ENCODE measurements at places on chromosomes 5 and 9.
A peak's percentile ranks its signal among the peaks of the same experiment; 100 is the strongest.

DNA sequence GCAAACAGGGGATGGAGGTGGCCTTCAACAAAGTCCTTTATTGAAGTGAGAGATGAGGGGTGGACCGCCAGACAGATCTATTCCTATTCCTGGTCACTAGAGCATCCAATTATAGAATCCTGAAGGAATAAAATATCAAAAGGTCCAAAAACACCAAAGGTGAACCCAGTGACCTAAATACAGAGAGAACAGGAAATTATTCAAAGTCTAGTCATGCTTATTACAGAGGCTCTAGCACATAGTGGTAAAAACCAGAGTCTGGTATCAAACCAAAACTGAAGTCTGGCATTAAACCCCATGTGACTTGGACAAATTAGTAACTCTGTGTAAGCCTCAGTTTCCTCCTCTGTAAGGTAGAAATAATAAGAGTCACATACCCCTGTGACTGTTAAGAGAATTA, 100.5 kb upstream of the SNX2 start:
- DNase-seq = no peak

- DNase-seq = no peak
These were observed 163.6 kb upstream of the SMIM23 start for GRCh38 chr5:171622010-171622409.

GRCh38 chr9:114690308-114690707, 8.3 kb upstream of the TEX48 start:
- DNase-seq = no peak

GRCh38 chr9:100084128-100084453, 14.7 kb downstream of the ERP44 start:
- no peak for DNase-seq

GRCh38 chr5:157870837-157871834, 12.2 kb upstream of the CLINT1 start:
- no peak for DNase-seq

GRCh38 chr9:14336244-14336643, 22.3 kb upstream of the NFIB start:
- no peak for DNase-seq

GRCh38 chr5:164869325-164869724, 1363.9 kb downstream of the MAT2B start:
- DNase-seq = no peak

GRCh38 chr5:144048259-144048856, 122.1 kb downstream of the YIPF5 start:
- DNase-seq = no peak

GRCh38 chr5:11045411-11045810, 284.4 kb upstream of the DAP start:
- no peak for DNase-seq

GRCh38 chr9:106954974-106955850, 92.2 kb downstream of the ZNF462 start:
- DNase-seq = no peak

GRCh38 chr5:10635257-10635866, 71.5 kb downstream of the ANKRD33B start:
- DNase-seq = no peak

DNA sequence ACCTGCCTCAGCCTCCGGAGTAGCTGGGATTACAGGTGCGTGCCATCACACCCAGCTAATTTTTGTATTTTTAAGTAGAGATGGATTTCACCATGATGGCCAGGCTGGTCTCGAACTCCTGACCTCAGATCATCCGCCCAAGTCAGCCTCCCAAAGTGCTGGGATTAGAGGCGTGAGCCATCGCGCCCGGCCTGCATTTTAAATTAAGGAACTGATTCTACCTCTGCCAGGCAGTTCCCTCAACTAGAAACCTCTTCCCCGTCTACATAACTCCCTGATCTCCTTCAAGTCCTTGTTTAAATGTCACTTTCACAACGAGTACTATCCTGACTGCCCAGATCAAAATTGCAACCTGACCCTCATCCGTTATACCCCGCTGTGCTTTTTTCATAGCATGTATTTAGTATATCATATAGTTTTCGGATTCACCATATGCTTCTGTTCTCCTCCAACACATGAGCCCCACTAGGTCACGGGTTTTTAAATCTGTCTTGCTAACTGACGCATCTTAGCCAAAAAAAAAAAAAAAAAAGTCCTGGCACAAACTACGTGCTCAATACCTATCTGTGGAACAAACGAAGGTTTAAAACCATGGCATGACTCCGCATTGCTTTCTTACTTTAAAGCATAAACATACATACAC, 858 bp upstream of the SOWAHA start:
- no peak for DNase-seq

DNA sequence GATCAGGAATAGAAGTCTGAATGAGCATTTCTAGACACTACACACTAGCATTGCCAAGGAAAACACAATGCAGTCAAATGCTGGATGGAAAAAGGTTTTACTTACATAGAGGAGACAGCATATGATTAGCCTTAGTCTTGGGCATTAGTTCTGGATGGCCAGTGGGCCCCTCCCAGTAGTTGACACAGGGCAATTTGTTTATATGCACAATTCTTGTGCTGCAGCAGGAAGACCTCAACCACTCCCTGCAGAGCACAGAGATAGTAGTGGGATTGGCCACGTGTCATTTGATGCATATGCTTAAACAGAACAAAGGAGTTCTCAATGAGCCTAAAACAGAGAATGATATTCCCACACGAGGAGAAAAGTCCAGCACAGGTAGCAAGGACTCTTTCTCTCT, 1496.2 kb upstream of the CDH6 start:
- no peak for DNase-seq

DNA sequence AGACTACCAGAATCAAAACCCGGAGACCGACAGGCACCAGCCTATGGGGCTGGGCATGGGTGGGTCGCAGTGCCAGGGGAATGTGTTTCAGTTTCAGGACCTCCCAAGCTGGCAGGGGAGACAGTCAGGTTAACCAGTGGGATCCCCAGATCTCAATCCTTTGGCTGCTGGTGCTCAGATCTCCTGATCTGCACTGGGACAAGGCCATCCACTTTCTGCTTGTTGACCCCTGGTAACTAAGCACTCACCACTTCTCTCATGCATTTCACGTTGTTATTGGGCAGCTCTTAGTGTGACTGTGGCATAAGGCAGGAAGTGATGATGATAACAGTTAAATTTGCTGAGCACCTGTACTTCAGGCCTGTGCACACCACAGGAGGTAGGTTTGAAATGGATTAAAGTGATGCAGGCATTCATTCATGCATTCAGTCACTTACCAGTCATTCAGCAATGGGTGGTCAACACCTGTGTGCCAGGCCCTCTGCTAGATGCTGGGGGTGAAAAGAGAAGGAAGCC, 42.1 kb upstream of the STXBP1 start:
- peak; percentile 31 for DNase-seq

DNA sequence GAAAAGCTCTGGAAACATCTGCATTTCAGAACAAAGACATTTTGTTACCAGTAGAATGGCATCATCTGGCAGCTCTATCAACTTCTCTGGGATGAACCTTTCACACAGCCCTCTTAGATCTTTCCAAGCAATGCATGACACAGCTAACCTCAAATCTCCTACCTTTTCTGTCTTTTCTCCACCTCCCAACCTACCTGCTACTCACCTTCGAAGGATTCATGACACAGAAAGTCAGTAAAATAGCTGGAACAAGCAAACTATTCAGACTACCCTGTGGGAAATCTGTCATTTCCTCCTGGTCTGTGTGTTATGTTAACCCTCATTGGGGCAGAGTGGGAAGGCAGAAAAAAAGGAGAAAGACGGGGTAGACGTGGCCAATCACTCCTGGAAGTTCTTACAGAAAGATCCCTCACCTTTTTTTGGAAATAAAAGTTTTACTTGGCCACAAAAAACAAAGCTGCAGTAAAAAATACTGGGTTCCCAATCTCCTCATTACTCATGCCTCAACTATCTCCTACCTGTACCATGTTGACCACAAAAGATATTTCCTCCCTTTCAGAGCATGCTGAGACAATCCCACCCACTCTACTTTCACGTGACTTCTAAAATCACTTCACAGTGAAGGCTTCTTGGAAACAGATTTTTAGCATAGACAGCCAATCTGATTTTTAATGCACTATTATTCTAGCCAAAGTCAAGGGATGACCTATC, 362.1 kb upstream of the RFX3 start:
- no peak for DNase-seq

DNA sequence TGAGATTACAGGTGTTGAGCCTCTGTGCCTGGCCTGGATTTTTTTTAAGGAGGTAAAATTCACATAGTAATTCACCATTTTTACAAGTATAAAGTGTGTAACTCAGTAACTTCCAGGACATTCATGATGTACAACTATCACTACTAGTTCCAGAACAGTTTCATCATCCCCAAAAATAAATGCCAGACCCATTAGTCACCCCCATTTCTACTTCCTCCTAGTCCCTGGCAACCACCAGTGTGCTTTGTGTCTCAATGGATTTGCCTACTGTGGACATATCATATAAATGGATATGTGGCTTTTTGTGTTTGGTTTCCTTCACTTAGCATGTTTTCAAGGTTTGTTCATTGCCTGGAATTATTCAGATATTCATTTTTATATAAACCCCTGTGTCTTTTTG, 72.5 kb upstream of the PANK3 start:
- DNase-seq = no peak

DNA sequence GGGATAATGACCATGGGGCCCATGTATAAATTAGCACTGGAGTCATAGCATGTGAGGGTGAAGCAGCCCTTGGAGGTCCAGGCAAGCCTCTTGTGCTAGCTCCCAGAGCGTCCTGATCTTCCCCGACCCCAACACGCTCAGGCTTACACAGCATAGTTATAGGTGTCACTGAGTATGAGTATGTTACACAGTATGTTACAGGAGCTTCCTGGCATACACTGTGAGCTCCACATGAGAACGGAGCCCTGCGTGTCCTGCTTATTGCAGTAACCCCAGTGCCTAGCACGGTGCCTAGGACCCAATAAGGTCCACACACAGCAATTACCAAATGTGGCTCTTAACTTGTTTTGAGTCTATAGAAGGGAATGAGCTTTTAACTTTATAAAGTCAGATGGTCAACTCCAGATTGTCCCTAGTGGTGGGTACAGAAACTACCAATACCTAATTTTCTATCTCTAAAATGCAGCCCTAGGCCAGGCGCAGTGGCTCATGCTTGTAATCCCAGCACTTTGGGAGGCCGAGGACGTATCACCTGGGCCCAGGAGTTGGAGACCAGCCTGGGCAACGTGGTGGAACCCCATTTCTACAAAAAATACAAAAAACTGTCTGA, 64.1 kb downstream of the PLAC8L1 start:
- no peak for DNase-seq

GRCh38 chr5:172758077-172758833, 12.7 kb downstream of the DUSP1 start:
- DNase-seq = no peak

- no peak for DNase-seq
These were observed 220.0 kb downstream of the MARCHF11 start for GRCh38 chr5:15959370-15960164.

DNA sequence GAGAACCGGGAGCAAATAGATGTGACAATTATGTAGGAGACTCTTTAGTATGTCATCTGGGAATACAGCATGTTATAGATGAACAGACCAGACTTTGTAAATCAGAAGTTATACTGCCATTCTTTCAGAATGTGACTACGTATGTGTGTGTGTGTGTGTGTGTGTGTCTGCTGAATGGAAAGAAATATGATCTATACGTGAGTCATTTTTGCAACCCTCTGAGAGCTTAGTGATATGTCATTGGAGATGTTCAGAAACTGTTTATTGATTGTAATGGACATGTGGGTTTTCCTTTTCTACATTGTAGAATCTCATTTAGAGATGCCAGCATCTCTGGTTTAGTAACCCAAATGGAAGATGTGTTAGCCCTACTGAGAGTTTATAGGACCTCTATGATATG, 731.5 kb downstream of the TLE1 start:
- no peak for DNase-seq

- no peak for DNase-seq
These were observed 26.0 kb downstream of the ADAMTSL1 start for GRCh38 chr9:18499980-18500379.

DNA sequence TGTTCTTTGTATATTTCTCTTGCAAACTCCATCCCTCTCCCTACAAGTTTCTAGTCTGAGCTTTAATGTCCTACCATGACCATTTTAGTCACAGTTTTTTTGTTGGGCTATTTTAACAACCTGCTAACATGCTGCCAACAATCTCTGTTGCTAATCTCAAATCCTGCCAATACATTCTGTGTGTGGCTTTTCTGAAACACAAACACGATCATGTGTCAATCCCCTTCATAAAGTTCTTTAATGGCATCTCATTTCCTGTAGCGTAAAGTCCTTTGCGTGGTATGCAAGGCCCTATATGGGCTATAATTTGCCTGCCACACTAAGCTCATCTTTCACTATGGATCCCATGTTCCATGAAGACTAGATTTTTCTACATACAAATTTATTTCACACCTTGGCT, 180.6 kb downstream of the CWC27 start:
- DNase-seq = no peak

DNA sequence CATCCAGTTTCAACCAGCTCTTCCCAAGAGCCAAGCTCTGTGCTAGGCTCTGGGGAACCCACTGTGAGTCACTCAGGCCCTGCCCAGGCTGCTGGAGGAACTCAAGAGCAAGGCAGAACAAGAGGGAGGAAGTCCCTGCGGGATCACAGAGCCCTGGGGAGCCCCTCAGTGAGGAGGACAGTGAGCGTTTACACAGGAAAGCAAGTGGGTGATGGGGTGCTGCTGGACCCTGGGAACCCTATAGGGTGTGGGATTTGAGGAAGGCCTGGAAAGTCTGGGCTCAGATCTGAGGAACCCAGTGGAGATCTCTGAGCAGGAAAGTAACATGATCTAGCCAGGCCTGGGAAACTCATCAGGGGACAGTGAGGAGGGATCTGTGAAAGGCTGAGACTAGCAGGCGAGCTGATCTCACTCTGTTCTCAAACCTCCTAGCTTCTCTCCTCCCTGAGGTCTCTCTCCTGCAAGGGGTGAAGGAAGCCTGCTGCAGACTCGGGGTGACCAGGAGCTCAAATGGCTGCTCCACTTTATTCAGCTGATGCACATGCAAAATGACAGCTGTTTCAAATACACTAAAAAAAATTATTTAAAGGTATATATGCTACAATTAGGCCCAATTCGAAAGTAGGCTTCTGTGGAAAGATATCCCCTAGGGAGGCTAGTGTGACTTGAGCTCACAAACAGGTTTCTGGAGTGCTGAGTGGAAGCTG, 70.0 kb downstream of the SHB start:
- DNase-seq = no peak

DNA sequence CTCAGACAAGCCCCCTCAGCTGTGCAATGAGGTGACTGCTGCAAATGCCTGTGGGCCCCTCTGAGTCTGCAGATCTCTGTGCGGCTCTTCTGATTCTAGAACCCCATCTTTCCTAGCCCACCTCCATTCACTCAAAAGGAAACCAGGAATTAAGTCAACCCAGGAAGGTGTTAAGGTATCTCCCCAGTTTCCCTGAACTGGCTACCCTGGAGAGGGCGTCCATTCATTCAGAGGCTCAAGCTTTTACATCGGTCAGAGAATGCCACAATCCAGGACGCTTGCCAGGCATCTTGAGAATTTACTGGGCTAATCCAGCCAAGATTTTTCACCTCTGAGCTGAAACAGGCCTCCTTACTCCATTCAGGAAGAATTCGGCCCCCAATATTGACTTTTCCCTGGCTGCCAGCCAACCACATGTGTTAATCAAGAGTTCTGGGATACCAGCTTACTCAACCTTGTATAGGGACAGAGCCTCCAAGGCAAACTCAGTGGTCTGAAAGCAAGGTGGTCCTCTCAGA, 889 bp upstream of the ADAMTS12 start:
- DNase-seq = no peak

GRCh38 chr9:655875-656274, 185.6 kb upstream of the DMRT1 start:
- DNase-seq = no peak

GRCh38 chr5:83034036-83034435, 43.2 kb downstream of the TMEM167A start:
- no peak for DNase-seq

GRCh38 chr9:79185866-79186265, 385.9 kb upstream of the TLE4 start:
- no peak for DNase-seq
